Cardiac muscle cell (in vitro differentiated cells and primary cell): ENCODE measurements at places on chromosomes 2 and 18.

GRCh38 chr2:107529146-107529545 lies 297.5 kb upstream of the RGPD4 start:
- peak; percentile 53 for DNase-seq

GRCh38 chr18:32443033-32443705 lies 27.5 kb downstream of the GAREM1 start:
- no peak for DNase-seq

- no peak for DNase-seq
Observed at GRCh38 chr18:56565551-56566345, 72.6 kb downstream of the TXNL1 start.

GRCh38 chr2:4144731-4145130 lies 441.4 kb downstream of the DCDC2C start:
- no peak for DNase-seq

- DNase-seq, result no peak
Observed at GRCh38 chr18:49819823-49820671, 6.7 kb upstream of the ACAA2 start.

GRCh38 chr2:9397201-9397600 lies 26.1 kb downstream of the ITGB1BP1 start:
- no peak for DNase-seq

DNA sequence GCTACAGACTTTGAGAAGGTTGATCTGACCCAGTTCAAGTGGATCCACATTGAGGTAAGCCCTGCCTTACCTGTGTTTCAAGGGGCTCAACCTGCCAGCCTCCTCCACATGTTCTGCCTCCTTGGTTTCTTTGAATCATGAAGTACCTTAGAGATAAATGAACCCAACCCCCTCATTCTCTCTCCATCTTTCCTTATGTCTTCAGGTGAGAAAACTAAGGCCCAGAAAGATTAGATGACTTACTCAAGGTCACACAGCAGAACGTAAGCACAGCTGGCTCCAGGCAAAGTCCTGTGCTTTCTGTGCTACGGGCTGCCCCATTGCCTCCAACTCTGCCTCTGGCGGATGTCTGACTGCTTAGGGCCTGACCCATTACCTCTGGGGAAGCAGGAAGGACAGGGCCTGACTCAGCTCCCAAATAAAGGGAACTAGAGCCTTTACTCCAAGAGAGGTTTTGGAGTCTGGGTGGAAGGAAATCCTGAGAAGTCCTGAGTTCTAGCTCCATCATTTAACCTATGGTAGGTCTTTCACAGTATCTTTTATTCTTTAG lies 10.3 kb downstream of the KHK start:
- no peak for DNase-seq

DNA sequence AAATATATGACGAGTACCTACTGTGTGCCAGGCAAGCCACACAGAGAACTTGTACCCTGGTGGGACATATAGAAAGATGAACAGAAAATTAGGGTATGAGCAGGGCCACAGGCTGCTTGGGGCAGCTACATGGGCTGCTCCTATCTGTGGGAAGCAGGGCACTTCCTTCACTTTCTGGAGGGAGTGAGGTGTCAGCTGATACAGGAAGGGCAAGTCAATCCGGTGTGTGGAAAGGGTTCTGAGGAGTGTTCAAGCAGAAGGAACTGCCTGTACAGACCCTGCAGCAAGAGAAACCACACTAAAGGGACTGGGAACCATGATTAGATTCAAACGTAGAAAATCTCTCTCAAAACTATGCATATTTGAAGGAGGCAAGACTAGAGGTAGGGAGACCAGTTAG lies 58.6 kb upstream of the BCL11A start:
- no peak for DNase-seq

GRCh38 chr18:58828399-58829121 lies 36.1 kb upstream of the ZNF532 start:
- no peak for DNase-seq

GRCh38 chr2:102261467-102262135 lies 49.8 kb upstream of the IL1RL1 start:
- DNase-seq, result no peak

DNA sequence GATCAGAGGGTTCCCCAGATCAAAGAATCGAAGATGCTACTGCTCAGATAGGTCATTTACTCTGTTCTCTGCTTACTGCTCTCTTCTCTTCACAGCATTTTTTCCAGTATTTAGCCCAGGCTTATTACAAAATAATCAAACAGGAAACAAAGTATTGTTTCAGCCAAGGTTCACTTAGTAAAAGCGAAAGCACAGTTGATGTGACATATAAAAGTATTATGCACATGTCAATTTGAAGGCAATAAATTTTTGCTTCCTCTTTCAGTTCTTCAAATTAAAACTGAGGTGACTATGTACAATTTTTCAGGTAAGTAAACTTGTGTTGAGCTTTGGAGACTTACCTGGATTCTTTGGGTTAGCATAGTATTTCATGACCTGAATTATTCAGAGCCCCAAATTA lies 262.8 kb upstream of the CHST9 start:
- DNase-seq, result no peak

DNA sequence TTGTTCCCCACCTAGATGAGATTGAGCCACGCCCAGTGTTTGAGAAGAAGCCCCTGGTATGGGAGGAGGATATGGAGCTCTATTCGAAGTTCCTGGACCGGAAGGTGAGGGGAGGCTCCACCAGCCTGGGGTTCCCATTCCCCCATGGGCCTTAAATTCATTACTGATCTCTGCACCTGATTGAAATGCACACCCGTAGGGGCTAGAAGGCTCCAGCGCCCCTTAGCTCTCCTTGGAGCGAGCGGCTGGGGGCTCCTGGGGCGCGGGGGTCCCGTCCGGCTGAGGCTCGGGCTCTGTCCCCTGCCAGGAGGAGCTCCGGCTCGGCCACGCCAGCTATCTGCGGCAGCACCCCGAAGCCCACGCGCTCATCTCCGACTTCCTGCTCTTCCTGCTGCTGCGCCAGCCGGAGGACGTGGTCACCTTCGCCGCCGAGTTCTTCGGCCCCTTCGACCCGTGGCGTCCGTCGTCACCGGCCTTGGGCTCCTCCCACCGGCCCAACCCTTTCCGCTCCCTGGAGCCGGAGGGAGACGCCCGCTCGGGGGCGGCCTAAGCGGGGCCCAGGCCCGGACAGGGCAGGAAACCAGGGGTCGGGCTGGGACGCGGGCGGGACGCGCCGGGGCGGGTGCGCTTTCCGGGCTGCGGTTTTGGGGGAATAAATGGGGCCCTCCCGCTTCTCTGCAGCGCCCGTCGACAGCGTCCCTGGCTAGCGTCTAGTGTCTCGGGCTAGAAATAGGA lies 10.9 kb downstream of the CATIP start:
- peak; percentile 86 for DNase-seq

- DNase-seq, result peak; percentile 89
Observed at GRCh38 chr2:237998530-237998929, 31.7 kb downstream of the UBE2F start.

- DNase-seq, result peak; percentile 41
Observed at GRCh38 chr2:174158003-174158402, 90.3 kb downstream of the OLA1 start.

- DNase-seq, result no peak
Observed at GRCh38 chr2:81589406-81589805, 1284.9 kb upstream of the LRRTM1 start.

DNA sequence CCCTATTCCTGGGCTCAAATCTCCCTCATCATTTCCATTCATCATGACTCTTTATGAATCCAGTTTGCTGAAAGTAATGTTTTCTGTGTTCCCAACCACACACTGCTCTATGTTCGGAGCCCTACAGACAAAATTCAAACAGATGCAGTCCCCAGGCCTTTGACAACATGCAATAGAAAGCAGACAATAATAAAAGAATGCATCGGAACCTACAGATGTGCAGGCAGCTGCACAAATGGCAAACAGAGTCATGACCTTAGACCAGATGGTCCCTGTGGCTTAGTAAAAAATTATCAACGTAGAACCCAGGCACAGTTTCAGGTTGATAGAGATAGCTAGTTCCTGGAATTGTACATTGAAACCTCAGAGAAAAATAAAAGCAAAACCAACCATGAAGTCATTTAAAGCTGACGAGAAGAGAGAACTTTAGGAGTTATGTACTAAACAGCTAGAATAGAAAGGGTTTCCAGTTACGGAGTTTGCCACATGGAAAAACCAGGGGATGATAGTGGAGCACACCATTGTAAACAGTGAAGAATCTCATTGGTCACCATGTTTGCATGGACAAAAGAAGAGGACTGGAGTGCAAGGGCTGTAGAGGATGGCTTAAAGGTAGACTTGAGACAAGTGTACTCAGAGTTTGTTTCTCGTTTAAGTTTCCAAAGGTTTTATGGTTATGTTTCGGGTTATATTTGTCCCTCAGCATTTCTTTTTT lies 23.2 kb upstream of the ACVR1 start:
- no peak for DNase-seq

- DNase-seq, result no peak
Observed at GRCh38 chr2:223104336-223105132, 52.5 kb downstream of the KCNE4 start.

- no peak for DNase-seq
Observed at GRCh38 chr2:174824068-174824467, 59.8 kb upstream of the CHRNA1 start.

DNA sequence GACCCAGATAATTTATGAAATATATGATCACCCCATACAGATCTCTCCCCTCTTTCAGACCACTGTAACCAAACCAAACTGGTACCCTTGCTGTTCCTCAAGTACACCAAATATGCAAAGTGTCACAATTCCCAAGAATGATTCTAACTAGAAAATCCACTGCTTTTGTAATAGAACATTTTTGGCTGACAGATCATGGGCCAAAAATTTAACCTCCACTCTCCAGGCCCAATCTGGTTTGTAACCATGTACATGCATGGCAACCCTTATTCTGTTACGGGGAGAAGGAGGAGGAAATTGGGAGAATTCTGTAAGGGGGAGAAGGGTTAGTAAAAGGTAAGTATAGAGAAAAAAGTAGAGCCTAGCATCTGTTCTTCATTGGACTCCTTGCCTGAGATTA lies 62.0 kb downstream of the IKZF2 start:
- no peak for DNase-seq

DNA sequence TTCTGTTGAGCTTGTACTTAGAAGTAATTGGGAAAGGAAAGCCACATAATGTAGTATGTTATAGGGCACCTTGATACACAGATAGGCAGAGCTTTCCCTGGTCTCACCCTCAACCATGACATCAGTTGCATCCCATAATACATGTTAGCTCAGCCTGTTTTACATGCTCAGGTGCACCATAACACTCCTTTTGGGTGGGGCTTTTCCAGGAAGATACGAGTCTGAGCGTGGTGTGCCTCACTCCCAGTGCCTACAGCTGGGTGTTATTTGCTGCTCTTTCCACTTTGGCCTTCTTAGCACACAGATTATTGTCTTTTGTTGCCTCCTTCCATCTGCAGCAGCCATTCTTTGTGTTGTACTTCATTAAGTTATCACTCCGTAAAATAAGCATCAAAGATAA lies 11.9 kb downstream of the TTC39C start:
- no peak for DNase-seq
